Brain (organoid and tissue), 16 donors: ENCODE measurements at places on chromosomes 1 and 21. TPM values are rescaled to one million over a fixed set of nuclear protein-coding genes. Genes with fewer than 3 reads are reported as not detected.

SPRR2B gene
- not detected for polyA plus RNA-seq

OR10X1 gene
- polyA plus RNA-seq = not detected

C1orf226 gene
- polyA plus RNA-seq = 7.8 TPM

FAF1 gene
- 120 TPM for polyA plus RNA-seq

TCP10L gene
- 6.8 TPM for polyA plus RNA-seq

DIO1 gene
- not detected for polyA plus RNA-seq
